Stimulated activated CD4-positive, alpha-beta T cell treated with anti-CD3 and anti-CD28 coated beads, Interleukin-12 subunit alpha, Interleukin-12 subunit beta, amount 100 ng/mL, for 4 hours (primary cell): ENCODE measurements at places on chromosomes 6 and 20.

GRCh38 chr6:105545947-105546731 lies 143.3 kb upstream of the PREP start:
- no peak for DNase-seq

- DNase-seq, result no peak
These were observed 124.8 kb downstream of the SH3BGRL2 start for GRCh38 chr6:79755967-79756366.

DNA sequence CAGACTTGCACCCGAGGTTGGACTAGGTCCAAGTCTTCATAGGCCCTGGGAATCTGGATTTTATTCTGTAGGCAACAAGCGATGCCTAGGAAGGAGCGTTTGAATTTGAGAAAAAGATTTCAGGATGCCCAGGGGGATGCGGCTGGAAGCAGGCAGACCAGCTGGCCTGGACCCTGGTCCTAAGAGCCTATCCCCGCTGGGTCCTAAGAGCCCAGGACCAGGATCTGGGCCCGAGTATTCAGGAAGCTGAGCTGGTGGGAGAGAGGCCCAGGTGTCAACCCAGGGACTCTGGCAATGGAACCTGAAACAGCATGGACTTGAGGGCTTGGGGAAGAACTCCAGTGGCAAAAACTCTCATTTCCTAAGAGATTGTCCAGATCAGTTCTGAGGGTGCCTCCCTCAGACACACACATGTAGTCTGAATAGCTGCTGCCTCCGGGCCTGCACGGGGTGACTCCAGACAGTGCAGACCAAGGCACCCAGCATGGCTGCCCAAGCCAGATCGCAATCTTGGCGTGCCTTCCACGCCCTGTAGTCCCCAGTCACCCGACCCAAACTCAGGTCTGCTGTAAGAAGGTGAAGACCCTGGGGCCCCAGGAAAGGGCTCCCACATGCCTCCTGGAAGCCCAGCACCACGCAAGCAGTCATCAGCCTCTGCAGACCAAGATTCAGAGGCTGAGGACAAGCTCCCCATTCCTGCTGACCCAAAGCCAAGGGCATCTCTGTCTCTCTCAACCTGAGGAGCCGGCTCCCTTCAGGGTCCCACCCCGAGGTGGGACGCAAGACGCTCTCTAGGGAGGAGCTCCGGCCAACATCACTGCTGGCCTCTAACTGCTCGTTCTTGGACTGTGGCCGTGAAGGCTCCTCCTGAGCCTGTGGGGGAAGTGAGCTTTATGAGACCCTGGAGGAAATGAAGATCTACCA lies 34.4 kb downstream of the RRBP1 start:
- no peak for DNase-seq

DNA sequence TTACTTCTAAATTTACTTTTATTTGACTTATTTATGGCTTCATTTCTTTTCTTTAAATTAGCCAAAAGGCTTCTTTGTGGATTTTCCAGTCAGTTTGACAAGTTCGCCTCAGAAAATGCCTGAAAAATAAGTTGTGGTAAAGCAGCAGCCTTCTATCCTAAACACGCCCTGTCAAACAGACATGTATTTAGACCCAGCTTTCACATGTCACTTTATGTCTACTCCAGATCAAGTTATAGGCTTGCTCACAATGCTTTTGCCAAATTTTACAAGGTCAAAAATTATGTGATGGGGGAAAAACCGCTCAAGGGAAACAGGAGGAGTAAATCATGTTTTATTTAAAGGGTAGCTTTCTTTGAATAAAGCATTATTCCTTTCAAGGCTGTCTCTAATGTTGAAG lies 615.0 kb downstream of the HDGFL1 start:
- no peak for DNase-seq
